Tibial nerve (tissue), 4 donors: ENCODE measurements at places on chromosomes 2 and 18.

GRCh38 chr2:46967990-46968647 is 52.5 kb upstream of the MCFD2 start:
- peak; percentile 53 for DNase-seq

DNA sequence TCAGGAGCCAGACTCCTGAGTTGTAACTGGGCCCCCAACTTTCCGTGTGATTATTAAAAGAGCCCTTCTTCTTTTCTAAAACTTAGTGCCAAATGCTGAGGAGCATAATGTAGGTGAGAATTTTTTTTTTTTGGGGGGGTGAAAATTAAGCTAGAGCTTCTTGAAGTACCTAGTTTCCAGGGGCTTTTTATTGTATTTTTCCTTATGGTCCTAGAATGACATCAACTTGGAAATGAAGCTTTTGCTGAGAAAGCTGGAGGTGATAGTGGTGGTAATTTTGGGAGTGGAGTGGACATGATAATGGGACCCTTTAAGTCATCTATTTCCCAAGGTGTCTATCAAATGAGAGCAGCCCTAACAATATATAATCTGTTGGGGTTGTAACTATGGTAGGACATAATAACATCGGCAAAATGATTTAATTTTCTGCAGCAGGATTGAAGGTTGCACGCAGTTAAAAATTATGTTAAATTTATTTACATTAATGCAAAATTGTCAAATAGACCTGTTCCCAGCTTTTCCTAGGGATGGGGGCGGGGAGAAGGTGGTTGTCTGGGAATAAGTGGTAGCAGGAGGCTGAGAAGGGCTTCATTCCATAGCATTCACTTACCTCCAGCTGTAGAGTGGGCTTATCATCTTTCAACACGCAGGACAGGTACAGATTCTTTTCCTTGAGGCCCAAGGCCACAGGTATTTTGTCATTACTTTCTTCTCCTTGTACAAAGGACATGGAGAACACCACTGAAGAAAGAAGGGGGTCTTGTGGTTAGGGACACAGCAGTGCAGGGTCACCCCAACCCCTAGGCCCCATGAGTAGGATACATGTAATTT is 5.7 kb downstream of the IL1B start:
- no peak for DNase-seq

- DNase-seq = no peak
Observed at GRCh38 chr2:19711470-19712372, 190.1 kb downstream of the TTC32 start.

DNA sequence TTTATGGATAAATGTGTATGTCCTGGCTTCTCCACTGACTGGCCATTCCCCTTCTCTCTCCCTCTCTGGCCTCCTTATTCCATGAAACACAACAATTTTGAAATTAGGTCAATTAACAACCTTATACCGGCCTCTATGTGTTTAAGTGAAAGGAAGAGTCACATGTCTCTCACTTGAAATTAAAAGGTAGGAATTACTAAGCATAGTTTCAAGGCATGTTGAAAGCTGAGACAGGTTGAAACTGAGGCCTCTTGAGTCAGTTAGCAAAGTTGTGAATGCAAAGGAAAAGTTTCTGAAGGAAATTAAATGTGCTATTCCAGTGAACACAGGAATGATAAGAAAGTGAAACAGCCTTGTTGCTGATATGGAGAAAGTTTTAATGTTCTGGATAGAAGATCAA is 69.7 kb downstream of the ADAM23 start:
- no peak for DNase-seq

DNA sequence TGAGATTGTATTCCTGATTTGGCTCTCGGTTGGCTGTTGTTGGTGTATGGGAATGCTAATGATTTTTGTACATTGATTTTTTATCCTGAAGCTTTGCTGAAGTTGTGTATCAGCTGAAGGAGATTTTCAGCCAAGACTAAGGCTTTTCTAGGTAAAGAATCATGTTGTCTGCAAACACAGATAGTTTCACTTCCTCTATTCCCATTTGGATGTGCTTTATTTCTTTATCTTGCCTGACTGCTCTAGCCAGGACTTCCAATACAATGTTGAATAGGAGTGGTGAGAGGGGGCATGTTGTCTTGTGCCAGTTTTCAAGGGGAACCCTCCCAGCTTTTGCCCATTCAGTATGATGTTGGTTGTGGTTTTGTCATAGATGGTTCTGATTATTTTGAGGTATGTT is 90.4 kb downstream of the CYP26B1 start:
- no peak for DNase-seq
